Brain microvascular endothelial cell (primary cell): ENCODE measurements at places on chromosomes 7 and 10.

DNA sequence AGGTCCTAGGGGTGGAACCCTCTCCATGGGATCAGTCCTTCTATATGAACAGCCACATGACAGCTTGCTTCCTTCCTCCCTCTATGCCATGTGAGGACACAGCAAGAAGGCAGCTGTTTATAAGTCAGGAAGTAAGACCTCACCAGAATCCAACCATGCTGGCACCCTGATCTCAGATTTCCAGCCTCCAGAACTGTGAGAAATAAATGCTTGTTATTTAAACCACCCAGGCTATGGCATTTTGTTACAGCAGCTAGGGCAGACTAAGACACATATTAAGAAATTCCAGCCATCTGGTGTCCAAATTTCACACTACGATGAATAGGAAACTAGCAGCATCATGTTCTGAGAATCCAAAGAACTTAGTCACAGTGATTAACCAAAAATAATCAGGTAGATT lies 140.1 kb downstream of the ZFAND4 start:
- DNase-seq, result no peak

DNA sequence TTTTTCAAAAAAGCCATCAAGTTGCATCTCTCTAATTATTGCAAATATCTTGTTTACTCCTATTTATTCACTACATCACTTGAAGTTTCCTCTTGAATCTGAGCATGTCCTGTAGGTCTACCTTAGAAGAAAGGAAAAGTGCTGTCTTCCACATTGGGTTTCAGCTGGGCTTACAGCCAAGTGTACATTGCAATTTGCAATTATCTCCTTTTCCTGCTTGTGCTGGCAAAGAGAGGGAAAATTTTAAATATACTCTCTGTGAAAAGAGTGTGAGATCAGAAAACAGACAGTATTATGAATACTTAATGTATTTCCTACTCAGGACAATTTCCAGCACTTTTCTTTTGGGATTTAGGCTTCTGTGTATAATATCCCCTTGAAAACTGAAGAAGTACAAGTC lies 839.7 kb downstream of the CNTNAP2 start:
- no peak for DNase-seq

DNA sequence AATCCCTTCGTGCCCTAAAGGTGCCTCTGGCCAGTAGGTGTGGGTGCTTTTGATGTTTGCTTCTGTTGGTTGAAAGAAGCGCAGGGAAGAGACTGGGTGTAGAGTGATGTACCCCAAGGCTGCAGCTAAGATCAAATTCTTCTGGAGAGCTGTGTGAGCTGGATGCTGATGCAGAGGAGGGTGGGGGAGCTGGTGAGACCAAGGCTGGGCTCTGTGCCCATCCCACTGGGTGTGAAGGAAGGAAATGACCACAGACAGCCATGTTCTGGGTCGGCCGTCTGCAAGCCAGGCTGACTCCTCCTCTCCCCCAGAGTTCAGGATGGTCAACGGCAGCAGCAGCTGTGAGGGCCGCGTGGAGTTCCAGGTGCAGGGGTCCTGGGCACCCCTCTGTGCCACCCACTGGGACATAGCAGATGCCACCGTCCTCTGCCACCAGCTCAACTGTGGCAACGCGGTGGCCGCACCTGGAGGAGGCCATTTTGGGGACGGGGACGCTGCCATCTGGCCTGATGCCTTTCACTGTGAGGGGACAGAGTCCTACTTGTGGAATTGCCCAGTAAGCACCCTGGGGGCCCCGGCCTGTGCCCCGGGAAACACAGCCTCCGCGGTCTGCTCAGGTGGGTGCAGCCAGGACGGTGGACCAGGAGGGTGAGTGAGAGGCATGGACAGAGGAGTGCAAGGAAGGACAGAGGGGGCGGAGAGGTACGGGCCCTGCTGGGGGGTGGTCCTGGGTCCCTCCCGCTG lies 5.1 kb downstream of the SCART1 start:
- no peak for DNase-seq

GRCh38 chr7:1192171-1192676 lies 32.2 kb upstream of the ZFAND2A start:
- peak; percentile 71 for DNase-seq

- DNase-seq, result no peak
These were observed 310.2 kb upstream of the LRRN3 start for GRCh38 chr7:110780712-110781111.

GRCh38 chr7:36942025-36942424 lies 217.7 kb upstream of the AOAH start:
- no peak for DNase-seq

DNA sequence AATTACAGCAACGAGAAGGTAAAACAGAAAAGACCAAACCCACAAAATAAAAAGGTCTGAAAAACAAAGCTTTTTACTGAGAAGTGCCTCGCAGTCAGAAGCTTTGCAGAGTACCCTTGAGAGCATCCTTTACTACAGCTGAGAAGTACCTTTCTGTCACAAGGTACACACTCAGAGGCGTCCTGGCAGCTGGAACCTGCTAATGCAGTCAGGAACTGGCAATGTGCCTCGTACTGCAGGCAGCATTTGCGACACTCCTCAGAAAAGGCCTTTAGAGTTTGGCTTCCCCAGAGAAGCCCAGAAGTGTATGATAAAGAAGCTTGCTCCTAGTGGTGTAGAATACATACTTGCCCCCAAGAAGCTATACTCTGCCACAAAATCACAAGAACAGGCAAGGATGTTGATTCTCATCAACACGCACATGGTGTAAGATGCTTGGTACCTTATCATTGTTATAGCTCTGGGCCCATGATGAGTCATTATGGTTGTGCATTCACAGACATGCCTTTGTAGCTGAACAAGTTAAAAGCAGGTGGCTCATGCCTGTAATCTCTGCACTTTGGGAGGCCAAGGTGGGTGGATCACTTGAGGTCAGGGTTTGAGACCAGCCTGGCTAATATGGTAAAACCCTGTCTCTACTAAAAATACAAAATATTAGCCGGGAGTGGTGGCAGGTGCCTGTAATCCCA lies 2.0 kb upstream of the GTPBP4 start:
- DNase-seq, result peak; percentile 83

GRCh38 chr7:990352-990932 lies 7.5 kb downstream of the CYP2W1 start:
- DNase-seq, result no peak

DNA sequence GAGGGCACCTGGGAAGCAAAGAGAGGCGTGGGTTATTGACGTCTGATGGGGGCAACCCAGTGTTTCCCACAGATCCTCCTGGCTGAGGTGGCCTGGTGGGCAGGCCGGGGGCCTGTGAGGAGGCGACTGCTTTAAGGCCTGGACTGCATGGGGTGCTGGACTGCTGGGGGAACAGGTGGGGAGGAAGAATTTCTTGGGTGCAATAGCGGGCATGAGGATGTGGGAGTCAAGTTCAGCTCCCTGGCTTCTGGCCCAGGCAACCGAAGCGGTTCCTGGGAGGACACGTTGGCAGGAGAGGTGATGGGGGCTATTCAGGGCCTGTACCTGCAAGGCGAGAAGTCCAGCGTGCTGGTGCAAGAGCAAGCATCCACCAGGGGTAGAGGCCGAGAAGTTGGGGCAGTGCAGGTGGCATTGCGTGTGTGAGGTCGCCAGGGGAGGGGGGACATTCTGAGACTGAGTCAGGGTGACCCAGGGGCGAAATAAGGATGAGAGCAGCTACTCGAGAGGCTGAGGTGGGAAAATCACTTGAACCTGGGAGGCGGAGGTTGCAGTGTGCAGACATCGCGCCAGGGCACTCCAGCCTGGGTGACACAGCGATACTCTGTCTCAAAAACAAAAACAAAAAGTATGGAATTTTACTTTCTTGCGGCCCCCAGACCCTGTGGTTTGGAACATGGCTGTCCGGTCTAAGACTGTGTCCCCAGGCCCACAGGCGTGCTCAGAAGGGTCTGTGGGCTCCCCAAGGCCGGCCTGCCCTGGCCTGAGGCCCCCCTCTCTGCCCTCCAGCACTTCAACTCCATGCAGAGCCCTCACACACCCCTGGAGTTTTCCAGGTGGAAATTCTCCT lies 53.6 kb upstream of the ELN start:
- no peak for DNase-seq

DNA sequence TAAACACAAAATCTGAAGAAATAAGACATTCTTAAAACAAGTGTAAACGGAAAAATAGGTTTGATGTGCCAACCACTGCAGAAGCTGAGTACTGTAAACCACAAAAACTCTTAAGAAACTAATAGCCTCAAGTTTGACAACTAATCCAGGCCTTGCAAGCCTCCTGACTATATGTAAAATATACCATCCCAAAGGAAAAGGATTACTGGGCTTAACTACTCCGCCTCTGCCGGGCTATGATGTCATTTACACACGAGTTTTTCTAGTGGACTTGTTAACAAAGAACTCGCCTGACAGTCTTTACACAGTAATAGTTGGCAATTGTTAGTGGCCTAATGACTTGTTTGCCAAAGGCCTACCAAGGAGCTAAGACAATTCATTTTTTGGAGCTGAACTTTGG lies 2.1 kb downstream of the KIF5B start:
- peak; percentile 40 for DNase-seq

DNA sequence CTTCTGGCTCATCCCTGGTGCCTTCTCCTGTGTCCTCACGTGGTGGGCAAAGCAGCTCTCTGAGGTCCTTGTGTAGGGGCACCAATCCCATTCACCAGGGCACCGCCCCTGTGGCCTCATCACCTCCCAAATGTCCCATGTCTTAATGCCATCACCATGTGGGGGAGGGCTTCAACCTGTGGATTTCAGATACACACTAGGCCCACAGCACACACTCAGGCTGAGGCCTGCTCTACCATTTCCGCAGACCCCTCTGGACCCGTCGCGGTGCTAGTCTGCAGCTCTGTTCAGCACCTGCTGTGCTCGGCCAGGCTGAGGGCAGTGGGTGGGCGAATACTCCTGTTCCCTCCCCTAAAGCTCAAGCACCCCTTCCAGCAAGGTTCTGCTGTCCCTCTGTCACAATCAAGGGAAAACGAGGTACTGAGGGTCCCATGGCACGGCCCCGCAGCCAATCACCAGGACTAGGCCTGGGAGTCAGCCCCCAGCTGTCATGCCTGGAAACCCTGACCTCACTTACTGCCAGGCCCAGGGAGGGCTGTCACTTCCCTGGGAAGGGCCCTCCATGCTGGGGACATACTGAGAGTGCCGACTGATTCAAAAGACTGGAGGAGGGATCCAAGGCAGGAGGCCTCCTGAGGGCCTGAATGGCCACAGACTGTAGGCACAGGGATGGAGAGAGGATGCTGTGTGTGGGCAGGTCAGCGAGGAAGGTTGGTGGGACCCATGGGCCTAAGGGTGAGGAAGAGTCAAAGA lies 123.8 kb upstream of the RET start:
- no peak for DNase-seq

- DNase-seq, result peak; percentile 75
These were observed 37.6 kb downstream of the SGMS1 start for GRCh38 chr10:50585921-50586739.

- no peak for DNase-seq
These were observed at the start of gene GIMAP1 for GRCh38 chr7:150716368-150716767. TSS of gene GIMAP1 (plus strand) at chr7:150716613. CDS start at chr7:150719048, 2,435 bp downstream.

GRCh38 chr10:74238516-74238915 lies 87.5 kb downstream of the ADK start:
- DNase-seq, result no peak

DNA sequence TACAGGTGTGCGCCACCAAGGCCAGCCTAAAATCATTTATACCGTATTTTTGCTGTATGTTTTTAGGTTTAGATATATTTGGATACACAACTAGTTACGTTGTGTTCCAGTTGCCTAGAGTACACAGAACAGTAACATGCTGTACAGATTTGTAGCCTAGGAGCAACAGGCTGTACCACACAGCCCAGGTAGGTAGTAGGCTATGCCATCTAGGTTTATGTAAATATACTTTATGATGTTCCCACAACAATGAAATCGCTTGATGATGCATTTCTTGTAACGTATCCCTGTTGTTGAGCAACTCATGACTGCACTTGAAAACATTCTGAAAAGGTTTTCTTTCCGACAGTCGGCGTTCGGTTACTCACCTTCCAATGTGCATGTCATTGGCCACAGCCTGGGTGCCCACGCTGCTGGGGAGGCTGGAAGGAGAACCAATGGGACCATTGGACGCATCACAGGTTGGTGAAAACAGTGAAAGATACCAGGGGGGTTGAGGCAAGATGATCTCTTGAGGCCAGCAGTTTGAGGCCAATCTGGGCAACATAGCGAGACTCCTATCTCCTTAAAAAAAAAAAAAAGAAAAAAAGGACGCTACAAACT lies 7.7 kb downstream of the PNLIP start:
- no peak for DNase-seq

- DNase-seq, result no peak
These were observed 19.6 kb upstream of the GOLGA7B start for GRCh38 chr10:97830064-97830463.

- DNase-seq, result peak; percentile 62
These were observed 108.1 kb upstream of the AGR3 start for GRCh38 chr7:16989811-16990413.

DNA sequence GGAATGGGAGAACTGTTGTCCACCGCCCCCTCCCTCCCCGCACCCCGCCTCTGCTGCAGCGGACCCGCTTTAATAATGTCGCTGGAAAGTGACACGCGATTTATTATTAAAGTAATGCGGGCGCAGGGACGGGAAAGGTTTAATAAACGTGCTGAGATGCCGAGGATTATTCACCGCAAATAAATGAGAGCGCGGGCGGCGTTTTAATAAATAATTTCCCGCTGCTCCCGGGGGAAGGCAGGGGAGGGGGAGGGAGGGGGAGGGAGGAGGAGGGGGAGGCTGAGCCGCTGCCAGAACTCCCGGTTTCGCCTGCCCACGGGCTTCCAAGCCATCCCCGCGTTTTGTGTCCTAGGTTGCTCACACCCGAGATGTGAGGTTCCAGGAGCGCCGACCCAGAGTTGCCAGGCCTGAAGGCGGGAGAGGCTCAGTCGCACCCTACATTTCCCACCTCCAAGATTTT lies 5.1 kb downstream of the KAZALD1 start:
- no peak for DNase-seq

DNA sequence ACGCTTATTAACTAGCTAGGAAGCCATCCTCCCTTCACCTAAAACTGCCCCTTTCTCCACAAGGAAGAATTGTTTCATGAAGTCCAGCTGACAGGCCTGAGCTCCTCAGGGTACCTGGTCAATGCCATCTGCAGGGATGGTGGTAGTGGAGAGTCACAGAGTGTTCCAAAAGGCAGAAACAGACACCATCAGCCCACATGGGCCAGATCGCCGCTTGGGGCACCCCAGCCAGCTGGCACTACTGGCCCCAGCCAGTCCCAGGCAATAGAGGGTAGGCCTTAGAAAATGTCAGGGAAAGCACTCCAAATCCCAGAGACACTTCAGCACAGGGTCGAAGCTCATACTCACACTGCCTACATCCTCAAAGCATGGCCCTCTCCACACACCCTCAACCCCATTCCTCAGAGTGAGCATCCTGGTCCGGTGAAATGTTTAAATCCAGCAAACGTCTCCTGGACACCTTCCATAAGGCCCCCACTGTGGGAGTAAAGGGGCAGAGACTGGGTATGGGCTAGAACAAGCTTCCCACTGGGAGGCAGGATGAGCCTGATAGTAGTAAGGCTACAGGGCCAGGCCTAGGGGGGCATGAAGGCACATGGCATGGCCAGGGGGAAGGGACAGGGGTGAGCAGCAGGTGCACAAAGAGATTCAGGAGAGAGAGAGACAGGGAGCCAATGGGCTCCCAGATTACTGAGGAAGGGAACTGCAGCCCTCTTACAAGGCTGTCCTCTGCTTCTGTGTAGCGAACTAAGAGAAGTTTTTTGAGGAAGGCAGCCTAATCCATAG lies 1.9 kb downstream of the LRRC20 start:
- DNase-seq, result no peak
